GM04503 (cell line): ENCODE measurements at places on chromosomes 6 and 20.
A peak's percentile ranks its signal among the peaks of the same experiment; 100 is the strongest.

DNA sequence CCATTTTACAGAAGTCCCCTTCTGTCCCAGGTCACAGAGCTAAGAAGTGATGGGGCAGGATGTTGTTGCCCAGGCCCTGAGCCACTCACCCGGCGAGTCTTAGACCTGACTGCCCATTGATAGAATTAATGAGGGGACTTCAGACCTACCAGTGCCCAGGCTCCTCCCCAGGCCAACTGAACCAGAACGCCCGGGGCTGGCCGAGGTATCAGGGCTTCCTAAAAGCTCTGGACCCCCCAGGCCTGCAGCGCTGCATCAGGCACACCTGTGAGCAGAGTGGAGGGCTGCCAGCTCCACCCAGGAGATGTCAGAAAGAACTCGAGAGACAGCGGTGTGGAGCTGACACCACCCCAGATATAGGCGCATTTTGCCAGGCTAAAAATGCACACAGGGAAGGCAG is 3.5 kb downstream of the GPR31 start:
- no peak for DNase-seq

DNA sequence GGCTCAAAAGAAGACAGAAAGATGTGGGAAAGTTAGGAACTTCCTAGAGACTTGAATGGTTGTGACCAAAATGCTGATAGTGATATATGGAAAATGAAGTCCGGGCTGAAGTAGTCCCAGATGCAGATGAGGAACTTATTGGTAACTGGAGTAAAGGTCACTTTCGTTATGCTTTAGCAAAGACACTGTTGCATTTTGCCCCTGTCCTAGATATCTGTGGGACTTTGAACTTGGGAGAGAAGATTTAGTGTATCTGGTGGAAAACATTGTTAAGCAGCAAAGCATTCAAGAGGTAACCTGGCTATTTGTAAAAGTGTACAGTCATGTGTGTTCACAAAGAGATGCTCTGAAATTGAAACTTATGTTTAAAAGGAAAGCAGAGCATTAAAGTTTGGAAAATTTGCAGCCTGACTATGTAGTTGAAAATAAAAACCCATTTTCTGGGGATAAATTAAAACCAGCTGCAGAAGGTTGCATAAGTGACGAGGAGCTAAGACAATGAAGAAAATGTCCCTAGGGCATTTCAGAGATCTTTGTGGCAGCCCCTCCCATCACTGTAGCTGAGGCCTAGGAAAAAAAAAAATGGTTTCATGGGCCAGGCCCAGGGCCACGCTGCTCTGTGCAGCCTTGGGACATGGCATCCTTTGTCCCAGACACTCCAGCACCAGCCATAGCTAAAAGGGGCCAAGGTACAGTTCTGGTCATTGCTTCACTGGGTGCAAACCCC is 1692.2 kb downstream of the HACE1 start:
- DNase-seq, result no peak

DNA sequence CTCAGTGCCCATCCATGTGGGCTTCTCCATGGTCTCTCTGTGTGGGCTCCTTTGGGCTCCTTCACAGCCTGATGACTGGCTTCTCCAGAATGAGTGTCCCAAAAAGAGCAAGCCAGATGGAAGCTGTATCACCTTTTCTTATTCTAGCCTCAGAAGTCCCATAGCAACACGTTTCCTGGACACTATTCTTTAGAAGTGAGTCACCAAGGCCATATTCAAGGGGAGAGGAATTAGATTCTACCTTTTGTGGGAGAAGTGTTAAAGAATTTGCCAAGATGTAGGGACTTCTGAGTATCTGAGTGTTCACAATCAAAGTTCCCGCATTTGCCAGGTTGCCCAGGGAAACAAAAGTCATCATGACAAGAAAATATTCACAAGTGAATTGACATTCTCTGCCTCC is 20.7 kb upstream of the TBC1D22B start:
- no peak for DNase-seq

GRCh38 chr6:160253292-160253691 is 5.3 kb downstream of the SLC22A2 start:
- DNase-seq, result no peak

- no peak for DNase-seq
These were observed 174.1 kb downstream of the NRN1 start for GRCh38 chr6:5832668-5833067.

GRCh38 chr6:105035299-105035698 is 78.4 kb downstream of the LIN28B start:
- no peak for DNase-seq

DNA sequence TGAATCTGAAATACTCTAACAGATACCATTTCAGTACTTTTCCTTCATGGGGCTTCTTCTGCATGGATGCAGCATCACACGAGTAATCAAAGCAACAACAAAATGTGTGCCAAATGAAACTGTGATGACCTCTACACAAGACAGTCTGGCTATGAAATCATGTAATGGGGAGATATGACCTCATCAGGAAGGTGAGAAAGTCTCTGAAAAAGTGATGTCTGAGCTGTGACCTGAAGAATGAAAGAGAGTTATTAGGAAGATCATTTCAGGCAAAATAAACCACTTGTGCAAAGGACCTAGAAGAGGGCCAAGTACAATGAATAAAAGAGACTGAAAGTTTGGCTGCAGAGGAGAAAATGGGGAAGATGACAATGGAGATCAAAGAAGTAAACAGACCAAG is 182.8 kb downstream of the PTPRK start:
- no peak for DNase-seq

GRCh38 chr6:163904186-163904585 is 489.7 kb downstream of the QKI start:
- no peak for DNase-seq

DNA sequence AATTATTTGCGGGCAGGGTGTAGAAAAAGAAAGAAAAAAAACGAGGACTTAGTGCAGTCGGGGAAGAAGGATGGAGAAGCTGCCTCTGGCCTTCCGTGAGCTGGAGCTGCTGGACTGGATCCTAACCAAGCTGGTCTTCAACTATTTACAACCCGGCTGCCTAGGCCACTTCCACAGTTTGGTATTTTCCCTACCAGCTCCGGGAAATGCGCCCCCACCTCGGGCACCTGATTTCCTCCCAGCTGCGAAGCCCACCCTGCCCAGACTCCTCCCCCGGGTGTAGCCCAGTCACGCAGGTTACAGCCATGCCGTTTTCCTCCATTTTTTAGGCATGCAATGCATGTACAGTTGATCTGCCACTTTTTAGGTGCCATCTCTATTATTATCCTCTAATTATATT is 21.2 kb downstream of the THEMIS start:
- DNase-seq, result no peak

- DNase-seq, result no peak
These were observed 64.3 kb upstream of the TMEM30A start for GRCh38 chr6:75348882-75349261.

DNA sequence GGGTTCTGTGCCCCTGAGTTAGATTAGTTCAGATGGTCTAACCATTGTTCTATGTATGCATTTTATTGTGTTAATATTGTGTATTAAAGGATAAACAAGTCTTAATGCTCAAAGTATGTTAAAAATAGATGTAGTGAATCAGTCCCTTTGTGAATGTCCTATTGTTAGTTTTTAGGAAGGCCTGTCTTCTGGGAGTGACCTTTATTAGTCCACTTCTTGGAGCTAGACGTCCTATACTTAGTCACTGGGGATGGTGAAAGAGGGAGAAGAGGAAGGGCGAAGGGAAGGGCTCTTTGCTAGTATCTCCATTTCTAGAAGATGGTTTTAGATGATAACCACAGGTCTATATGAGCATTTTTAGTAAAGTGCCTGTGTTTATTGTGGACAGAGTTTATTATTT is 12.3 kb upstream of the HMGN4 start:
- DNase-seq, result no peak

DNA sequence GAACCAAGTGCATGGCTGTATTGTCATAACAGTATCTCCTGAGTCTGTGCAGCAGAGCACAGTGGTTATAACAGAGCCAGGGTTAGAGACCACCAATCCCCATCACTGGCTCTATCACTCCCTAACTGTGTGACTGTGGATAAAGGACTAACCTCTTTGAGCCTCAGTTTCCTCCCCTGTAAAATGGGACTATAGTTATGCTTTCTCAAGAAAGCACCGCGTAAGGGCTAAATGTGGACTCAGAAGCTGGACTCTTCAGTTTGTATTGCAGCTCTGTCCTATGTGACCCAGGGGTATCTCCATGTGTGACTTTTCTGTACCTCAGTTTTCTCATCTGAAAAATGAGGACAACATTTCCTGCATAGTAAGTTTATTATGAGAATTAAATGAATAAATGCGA is 59.9 kb downstream of the TRAM2 start:
- no peak for DNase-seq

GRCh38 chr6:164039954-164040375 is 625.4 kb downstream of the QKI start:
- no peak for DNase-seq

- peak; percentile 73 for DNase-seq
These were observed 26.4 kb upstream of the PTGIS start for GRCh38 chr20:49594143-49594930.

DNA sequence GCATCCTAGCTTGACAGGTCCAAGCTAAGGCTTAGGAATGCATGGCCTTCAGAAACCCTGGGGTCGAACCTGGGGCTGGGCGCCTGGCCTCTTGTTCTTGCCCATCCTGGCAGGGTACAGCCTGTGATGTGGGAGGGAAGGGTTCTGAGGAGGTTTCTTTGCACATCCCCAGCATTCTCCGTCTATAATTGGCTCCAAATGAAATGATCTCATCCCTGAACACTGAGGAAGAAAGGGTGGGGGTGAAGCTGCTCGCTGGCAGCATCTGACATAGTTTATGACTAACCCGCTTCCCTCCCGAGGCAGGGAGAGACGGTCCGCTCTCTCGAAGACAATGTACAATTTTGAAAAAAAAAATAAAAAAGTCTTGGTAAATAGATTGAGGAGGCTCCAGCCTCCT is 67.1 kb upstream of the ZNFX1 start:
- DNase-seq, result peak; percentile 91

DNA sequence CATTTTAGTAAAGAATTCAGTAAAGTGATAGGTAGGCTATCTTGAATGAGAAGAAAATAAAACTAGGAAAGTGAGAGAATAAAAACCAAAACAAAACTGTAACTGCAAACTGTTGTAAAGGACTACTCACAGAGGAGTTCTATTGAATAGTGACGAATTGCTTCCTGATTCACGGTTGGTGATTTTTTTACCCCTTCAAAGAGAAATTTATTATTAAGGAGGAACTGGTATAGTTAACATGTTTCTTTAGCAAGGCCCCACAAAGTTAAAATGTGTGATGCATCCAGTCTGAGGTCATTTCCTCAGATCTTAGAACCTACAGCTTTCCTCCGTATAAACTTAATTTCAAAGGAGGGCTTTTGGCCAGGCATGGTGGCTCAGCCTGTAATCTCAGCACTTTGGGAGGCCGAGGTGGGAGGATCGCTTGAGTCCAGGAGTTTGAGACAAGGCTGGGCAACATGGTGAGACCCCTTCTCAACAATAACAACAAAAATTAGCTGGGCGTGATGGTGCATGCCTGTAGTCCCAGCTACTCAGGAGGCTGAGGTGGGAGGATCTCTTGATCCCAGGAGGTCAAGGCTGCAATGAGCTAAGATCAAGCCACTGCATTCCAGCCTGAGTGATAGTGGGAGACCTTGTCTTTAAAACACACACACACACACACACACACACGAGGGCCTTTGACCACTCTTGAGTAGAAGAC is 8.3 kb downstream of the PRDM1 start:
- DNase-seq, result no peak

- no peak for DNase-seq
These were observed 136.5 kb downstream of the DOK5 start for GRCh38 chr20:54611708-54612412.

- no peak for DNase-seq
These were observed 127.7 kb upstream of the LRFN2 start for GRCh38 chr6:40714576-40715564.

GRCh38 chr6:117440706-117441525 is 15.2 kb upstream of the ROS1 start:
- DNase-seq, result peak; percentile 98

- DNase-seq, result peak; percentile 65
These were observed 12.5 kb upstream of the THBD start for GRCh38 chr20:23061734-23062561.

DNA sequence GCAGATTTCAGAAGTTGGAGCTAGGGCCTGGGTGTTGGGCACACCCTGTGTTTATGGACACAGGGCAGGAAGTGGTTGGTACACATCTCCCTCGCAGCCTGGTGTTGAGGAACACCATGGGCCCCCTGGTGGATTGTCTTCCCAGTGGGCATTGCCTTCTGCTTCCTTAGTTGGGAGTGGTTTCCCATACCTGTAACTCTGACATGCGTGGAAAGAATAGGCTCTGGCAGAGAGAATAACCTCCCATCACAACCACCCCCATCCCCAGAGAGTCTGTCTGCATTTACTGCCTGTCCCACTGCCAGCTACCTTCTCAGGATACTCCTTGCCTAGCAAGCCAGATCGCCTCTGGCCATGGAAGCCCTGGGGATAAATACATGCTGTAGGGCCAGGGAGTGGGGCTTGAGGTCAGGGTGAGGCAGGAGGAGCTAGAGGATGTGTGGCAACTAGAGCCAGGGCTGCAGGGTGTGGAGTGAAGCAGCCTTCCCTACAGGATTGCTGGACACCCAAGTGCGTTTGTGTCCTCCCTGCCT is 14.7 kb downstream of the LRRC73 start:
- no peak for DNase-seq

- DNase-seq, result no peak
These were observed 71.1 kb downstream of the CDH22 start for GRCh38 chr20:46237227-46237626.

- DNase-seq, result no peak
These were observed 40.2 kb downstream of the PPP1R3G start for GRCh38 chr6:5125152-5126006.

GRCh38 chr6:67331304-67331703 is 1303.8 kb upstream of the ADGRB3 start:
- no peak for DNase-seq

GRCh38 chr6:158284876-158285655 is 27.2 kb upstream of the TULP4 start:
- DNase-seq, result no peak

DNA sequence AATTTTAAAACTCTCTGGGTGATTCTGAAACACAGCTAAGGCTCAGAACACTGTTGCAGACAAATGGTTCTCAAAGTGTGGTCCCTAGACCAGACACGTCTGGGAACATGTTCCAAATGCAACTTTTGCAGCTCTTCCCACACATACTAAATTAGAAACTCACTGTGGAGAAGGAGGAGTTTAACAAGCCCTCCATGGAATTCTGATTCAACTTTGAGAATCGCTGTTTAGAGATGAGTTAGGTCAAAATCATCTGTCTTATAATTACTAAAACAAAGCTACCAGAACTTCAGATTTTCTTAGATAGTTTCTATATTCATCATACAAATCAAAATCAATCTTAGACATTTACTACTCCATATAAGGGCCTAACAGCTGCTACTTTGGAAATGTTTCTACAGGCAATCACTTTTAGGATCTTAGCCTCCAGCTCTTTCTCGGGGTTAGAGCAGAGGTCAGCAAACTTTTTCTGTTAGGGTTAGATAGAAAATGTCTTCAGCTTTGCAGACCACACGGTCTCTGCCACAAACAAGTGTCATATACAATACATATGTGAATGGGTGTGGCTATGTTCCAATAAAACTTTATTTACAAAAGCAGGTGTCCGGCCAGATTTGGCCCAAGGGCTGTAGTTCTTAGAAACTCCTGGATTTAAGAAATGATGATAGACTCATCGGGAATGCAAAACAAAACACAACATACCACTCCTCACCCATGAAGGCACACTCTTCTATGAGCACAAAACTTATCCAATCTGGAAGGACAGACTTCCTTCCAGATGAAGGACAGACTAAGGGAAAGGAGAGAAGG is 50.0 kb upstream of the ARHGAP18 start:
- DNase-seq, result no peak

- DNase-seq, result no peak
These were observed 277.2 kb upstream of the PREP start for GRCh38 chr6:105680131-105680530.
